ENCODE measurements at places on chromosomes 2 and 18.

GRCh38 chr18:48037481-48038271, 107.2 kb upstream of the SMAD2 start:
- DNase-seq: peak; percentile 30

- no peak for DNase-seq
Measured at GRCh38 chr2:111057721-111058120, 63.0 kb upstream of the BCL2L11 start.

DNA sequence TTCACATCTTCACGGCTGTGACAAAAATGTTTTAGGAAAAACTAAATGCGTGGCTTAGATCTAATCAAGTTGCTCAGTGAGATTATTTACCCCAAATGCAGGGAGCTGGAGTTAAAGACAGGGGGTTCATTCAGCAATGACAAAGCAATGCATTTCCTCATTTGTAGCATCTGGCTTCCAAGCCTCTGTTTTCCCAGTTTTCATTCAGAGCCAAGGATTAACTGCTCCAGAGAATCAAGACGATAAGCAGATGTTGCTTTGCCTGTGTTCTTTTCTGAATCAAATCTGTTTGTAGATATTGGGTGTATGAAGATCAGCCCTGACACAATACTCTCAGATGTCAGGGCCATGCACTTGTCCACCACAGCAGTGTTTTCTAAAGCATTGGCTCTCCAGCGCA, 147.4 kb upstream of the SIX2 start:
- no peak for DNase-seq

DNA sequence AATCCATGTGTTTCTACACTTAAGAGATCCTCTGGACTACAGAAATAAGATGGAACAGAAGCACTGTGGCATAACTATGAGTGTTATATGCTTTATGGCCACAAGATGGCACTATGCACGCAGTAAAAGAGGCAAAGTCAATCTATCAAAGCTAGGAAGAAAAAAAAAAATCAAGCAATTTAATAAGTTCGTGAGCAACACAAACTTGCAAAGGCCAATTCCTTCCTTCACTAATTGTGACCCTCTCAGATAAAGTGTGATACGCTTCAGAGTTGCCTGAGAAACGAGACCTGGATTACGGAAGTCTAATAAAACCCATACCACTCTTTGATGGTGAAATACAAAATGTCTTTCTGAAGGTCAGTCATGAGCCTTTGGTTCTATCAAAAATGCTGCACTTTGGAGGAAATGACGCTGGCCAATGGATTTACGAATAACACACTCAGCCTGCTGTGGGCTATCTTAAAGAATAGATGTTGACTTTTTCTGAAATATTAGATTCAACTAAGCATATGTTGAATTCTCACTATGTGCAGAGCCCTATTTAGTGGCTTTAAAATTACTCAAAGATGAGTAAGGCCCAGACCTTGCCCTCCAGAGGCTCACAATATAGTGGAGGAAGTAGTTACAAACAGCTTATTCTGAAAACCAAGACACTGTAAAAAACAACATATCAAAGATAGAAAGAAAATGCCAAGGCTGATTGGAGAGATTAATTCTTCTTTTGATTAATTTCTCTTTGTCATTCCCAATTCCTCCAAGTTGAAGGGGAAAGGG, 35.5 kb upstream of the TTR start:
- DNase-seq: peak; percentile 42

DNA sequence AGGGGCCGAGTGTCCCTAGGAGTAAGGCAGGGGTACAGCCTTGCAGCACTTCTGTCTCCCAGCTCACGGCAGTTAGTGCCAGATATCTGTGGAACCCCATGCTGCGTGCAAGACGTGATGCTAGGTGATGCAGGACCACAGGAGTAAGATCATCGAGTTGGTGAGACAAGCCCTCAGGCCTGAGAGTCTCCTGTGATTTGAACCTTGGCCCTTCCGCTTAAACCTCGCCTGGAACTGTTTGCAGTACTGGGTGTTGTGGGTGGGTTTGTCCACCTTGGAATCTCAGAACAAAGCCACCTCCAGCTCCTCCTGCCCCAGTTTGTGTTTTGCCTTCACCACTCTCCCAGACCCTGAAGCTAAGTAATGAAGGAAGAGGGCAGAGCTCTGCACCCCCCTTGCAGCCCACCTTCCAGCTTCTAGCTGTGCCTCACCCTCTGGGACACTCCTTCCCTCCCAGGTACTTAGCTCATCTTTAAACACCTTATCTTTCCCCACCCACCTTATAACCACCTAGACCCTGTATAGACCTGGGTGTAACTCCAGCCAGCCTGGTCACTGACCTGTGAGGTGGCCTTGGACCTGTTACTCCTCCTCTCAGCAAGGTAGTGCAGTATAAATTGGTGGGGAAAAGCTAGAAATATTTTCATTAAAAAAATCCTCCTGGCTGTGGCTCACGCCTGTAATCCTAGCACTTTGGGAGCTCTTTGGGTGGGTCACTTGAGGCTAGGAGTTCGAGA, 6.6 kb downstream of the CNNM4 start:
- no peak for DNase-seq

GRCh38 chr2:239793086-239793485, 232.1 kb downstream of the NDUFA10 start:
- no peak for DNase-seq

DNA sequence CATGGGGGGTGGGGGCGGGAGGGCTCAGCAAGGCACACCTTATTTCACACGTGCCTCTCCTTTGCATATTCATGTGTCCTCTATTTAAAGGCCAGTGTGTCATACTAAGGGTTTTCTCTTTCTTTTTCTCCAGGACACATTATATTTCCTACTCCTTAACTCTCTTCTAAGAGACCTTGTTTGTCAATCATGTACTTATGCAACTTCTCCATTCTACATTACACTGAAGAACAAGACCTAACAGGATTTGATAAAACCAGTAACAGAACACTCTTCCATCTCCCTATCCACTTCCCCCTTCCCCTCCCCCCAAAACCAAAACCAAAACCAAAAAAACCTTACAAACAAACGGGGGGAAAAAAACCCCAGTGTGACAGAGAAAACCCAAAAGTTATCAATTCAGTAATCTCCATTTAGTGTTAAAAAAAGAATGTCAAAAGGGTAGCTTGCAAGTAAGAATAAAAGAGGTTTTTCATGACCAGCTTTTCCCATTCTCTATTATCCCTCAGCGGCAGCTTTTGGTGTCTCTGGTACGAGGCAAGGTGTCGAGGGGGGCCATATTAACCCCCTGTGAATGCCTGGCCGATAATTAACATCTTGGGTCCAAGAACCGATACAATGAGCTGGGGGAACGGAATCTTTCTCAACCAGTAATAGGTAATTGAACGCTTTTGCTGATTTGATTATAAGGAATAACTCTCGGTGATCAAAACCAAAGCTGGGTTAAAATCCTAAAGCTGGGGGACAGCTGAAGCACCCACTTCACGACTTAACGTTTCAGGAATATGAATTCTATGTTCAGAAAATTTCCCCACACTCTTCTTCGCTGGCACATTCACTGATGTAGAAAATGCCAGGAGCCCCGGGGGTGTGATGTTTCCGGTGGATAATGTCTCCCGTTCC, 191.0 kb upstream of the TCF4 start:
- no peak for DNase-seq

DNA sequence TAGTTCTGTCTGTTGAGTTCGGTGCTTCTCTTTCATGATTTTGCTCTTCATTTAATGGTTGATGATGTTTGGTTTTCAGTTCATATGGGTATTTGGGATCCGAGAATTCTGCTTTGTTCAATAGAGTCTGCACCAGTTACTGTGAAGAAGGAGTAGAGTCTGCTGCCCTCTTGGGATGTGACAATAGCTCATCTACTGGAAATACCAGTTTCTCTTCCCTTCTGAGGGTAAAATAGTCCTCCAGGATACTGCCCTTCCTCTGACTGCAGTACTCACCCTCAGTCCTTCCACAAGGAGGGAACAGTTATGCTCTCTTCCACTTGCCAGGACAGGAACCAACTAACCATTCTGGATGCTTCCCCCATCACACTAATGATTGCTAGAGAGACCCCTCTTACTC, 12.5 kb upstream of the TNFAIP6 start:
- no peak for DNase-seq

GRCh38 chr2:159712929-159713420, 669 bp downstream of the MARCHF7 start:
- no peak for DNase-seq

DNA sequence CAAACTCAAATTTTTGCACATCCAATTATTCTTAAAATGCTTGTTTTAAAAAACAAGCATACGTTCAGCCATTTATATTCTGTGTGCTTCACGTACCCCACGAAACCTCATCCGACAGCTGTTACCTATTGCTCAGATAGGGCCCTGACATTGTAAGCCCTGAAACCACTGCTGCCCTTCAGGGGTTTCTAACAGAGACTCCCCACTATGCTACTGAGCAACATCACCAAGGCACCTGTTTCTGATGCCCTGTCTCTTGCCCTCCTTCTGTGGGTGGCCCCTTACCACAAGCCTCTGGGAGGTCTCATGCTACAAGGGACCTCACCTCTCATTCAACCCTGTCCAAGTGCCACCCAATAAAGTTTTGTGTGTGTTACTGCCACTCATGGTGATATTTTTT, 18.5 kb upstream of the CNGA3 start:
- DNase-seq: no peak

GRCh38 chr2:127065940-127066318, 41.0 kb downstream of the BIN1 start:
- DNase-seq: no peak

- no peak for DNase-seq
Measured at GRCh38 chr18:3671176-3671575, 221.2 kb downstream of the TGIF1 start.

- no peak for DNase-seq
Measured at GRCh38 chr2:235511187-235511661, 17.4 kb downstream of the AGAP1 start.

- no peak for DNase-seq
Measured at GRCh38 chr2:76323381-76323780, 612.7 kb upstream of the GCFC2 start.

GRCh38 chr2:156864325-156864724, 393.2 kb upstream of the GALNT5 start:
- DNase-seq: no peak

- no peak for DNase-seq
Measured at GRCh38 chr2:165720511-165720910, 73.5 kb downstream of the GALNT3 start.

GRCh38 chr18:7307526-7307925, 76.6 kb downstream of the LRRC30 start:
- DNase-seq: no peak

- peak; percentile 38 for DNase-seq
Measured at GRCh38 chr18:79504034-79504433, 108.3 kb downstream of the NFATC1 start.

Data from activated naive CD4-positive, alpha-beta T cell treated with anti-CD3 and anti-CD28 coated beads, Interleukin-2, amount 50 U/mL, for 72 hours (primary cell).